ENCODE measurements at places on chromosomes 16 and 17.

DNA sequence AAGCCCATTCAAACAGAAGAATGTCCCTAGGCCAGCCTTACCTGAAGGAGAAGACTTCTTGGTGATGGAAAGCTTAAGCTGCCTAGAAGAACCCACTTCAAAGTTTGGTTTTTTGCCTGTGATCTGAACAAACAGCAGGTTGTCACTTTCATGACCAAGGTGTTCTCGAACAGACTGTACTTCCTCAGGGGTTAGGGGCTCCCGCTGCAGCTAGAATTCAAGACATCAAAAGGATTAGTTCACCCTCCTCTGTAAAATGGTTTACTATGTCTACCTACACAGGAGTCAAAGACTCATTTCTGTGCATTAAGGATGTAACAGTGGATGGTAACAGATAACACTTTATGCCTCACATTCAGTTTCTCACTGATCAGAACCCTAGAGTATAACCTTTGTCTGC lies 13.2 kb downstream of the CIAPIN1 start:
- no peak for DNase-seq

- DNase-seq: no peak
These were observed 4.1 kb downstream of the HS3ST3B1 start for GRCh38 chr17:14304773-14305517.

- DNase-seq: no peak
These were observed 26.9 kb downstream of the RANBP10 start for GRCh38 chr16:67779256-67780014.

- no peak for DNase-seq
These were observed 5.0 kb upstream of the EFTUD2 start for GRCh38 chr17:44904001-44904984.

All from HCEC 1CT (cell line).